ENCODE measurements at places on chromosomes 13 and 19.
A peak's percentile ranks its signal among the peaks of the same experiment; 100 is the strongest.

GRCh38 chr13:51816604-51817249 lies 12.8 kb upstream of the DHRS12 start:
- no peak overlapping the region for H3K4me3 ChIP-seq
- DNase-seq = no peak
- H3K27me3 ChIP-seq = no peaks in the 10 kb centered on the region
- H3K27ac ChIP-seq = no peak overlapping the region
- no peaks in the 10 kb centered on the region for H3K36me3 ChIP-seq

DNA sequence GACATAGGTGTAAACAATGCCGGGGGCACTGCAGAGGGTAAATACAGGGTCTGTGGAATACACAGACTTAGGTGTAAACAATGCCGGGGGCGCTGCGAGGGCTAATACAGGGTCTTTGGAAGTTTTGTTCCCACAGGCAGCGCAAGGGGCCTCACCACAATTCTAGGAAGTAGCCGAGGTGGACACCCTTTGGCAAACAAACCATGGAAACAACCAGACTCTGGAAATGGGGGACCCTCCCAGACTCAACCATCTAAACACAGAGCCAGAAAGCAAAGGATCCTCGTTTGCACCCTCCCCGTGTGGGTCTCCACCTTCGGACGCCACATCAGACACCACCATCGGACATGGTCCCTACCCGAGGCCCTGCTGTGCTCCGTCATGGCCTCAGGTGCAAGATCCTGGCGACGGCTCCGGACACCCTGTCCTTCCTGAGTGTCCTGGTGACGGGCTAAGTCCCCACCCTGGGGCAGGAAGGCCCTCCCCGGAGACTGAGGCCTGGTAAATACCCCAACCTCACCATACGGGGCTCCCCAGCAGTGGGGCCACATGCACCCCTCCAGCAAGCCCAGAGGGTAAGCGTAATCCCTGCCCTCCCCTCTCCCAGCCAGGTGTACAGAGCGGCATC lies 16.7 kb upstream of the PLPP2 start:
- H3K4me3 ChIP-seq = no peak overlapping the region
- H3K27ac ChIP-seq = no peak overlapping the region
- H3K4me1 ChIP-seq = no peaks in the 10 kb centered on the region
- DNase-seq = no peak
- no peaks in the 10 kb centered on the region for H3K27me3 ChIP-seq

DNA sequence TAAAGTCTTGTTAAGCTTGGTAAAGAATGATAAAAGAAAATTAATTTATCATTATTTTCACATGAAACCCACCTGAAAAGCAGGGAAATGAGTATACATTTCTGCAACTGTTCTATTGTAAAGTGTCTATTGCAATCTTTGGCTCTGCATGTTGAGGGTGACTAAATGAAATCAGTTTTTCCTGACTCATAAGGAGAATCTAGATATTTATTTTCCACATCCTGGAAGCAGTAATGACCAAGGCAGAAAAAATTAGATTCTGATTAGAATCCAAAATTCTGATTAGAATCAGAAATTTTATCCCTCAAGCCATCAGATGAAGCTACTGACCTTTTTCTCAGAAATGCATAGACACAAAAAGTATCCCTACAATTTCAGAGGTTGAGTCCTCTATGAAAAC lies 178.4 kb downstream of the MYO16 start:
- H3K27ac ChIP-seq = no peak overlapping the region
- no peaks in the 10 kb centered on the region for H3K4me1 ChIP-seq
- no peaks in the 10 kb centered on the region for H3K36me3 ChIP-seq
- H3K4me3 ChIP-seq = no peak overlapping the region

DNA sequence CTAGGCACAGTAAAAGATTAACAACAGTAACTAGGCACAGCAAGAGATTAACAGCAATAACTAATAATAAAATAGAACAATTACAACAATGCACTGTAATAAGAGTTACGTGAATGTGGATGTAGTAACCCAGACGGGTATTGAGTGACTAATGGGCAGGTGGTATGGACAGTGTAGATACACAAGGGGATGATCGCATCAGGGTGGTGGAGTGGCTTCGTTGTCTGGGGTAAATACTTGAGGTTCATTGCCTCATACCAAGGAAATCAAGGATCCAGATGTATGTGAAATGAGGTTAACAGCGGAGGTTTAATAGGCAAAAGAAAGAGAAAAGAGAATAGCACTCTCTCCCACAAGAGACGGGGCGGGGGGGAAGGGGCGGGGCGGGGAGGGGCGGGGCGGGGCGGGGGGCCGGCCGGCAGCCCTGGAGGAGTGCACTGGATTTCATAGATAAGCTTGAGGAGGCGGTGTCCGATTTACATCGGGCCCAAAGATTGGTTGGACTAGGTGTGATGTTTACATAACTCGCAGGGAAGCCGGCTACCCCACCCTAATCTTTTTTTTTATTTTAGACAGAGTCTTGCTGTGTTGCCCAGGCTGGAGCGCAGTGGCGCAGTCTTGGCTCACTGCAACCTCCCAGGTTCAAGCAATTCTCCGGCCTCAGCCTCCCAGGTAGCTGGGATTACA lies 106.3 kb downstream of the KCTD15 start:
- DNase-seq = no peak
- H3K27me3 ChIP-seq = no peaks in the 10 kb centered on the region
- no peaks in the 10 kb centered on the region for H3K36me3 ChIP-seq
- H3K27ac ChIP-seq = no peak overlapping the region

DNA sequence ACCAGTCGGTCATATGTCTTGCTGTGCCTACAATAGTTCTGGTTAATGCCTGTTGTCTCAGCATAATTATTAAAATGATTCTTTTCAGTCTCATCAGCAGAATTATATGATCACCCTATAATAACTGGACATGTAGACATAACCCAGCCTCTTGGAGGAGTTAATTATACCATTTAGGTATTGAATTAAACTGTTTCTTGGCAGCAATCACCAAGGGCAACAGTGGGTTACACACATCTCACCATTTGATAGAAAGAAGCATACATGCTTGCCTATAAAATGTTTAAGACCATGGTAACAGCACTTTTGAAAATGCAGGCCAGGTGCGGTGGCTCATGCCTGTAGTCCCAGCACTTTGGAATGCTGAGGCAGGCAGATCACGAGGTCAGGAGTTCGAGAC lies 184.6 kb downstream of the RGCC start:
- H3K4me1 ChIP-seq = peaks cover 2% of the 10 kb centered on the region
- no peak for DNase-seq
- H3K27ac ChIP-seq = no peak overlapping the region
- H3K4me3 ChIP-seq = no peak overlapping the region

DNA sequence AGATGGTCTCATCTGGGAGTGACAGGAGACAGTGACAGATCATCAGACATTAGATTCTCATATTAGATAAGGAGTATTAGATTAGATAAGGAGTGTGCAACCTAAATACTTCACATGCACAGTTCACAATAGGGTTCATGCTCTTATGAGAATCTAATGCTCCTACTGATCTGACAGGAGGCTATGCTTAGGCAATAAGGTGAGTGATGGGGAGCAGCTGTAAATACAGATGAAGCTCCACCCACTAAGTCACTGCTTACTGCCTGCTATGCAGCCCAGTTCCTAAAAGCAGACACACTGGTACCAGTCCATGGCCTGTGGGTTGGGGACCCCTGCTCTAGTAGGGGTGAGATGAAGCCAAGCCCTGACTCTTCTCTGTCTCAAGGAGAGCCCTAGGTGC lies 10.0 kb upstream of the IGFL3 start:
- peak overlapping the region; percentile 41 for H3K27ac ChIP-seq
- no peaks in the 10 kb centered on the region for H3K36me3 ChIP-seq
- no peaks in the 10 kb centered on the region for H3K27me3 ChIP-seq
- DNase-seq = no peak
- H3K4me1 ChIP-seq = no peaks in the 10 kb centered on the region

DNA sequence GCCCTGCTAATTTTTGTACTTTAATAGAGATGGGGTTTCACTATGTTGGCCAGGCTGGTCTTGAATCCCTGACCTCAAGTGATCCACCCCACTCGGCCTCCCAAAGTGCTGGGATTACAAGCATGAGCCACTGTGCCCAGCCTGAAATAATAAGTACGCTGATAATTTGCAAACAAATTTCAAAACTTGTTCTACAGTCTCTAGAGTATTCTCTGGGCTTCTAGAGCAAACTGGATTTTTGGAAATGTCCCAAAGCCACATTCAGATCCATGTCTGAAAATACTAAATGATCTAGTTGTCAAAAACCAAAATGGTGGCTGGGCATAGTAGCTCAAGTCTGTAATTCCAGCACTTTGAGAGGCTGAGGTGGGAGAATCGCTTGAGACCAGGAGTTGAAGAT lies 39.9 kb upstream of the PSPC1 start:
- DNase-seq = no peak
- H3K4me3 ChIP-seq = no peak overlapping the region
- H3K27me3 ChIP-seq = no peaks in the 10 kb centered on the region
- H3K36me3 ChIP-seq = peaks cover 2% of the 10 kb centered on the region

DNA sequence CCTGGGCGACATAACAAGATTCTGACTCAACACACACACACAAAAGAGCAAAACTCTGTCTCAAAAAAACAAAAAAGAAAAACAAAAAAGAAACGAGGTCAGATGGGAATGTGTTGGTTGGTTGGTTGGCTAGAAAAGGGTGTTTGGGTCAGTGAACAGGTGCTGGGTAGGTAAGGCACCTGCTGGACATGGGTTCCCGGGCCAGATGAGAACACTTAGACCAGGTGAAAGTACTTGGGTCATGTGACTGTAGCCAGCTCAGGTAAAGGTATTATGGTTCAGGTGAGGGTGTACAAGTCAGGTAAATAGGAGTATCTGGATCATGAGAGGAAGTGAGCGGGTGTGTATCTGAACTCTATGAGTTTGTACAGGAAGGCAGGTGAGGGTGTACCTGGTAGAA lies 14.5 kb upstream of the ZNF414 start:
- H3K36me3 ChIP-seq = no peaks in the 10 kb centered on the region
- no peak overlapping the region for H3K27ac ChIP-seq
- H3K4me1 ChIP-seq = peaks cover 5% of the 10 kb centered on the region
- no peak for DNase-seq

DNA sequence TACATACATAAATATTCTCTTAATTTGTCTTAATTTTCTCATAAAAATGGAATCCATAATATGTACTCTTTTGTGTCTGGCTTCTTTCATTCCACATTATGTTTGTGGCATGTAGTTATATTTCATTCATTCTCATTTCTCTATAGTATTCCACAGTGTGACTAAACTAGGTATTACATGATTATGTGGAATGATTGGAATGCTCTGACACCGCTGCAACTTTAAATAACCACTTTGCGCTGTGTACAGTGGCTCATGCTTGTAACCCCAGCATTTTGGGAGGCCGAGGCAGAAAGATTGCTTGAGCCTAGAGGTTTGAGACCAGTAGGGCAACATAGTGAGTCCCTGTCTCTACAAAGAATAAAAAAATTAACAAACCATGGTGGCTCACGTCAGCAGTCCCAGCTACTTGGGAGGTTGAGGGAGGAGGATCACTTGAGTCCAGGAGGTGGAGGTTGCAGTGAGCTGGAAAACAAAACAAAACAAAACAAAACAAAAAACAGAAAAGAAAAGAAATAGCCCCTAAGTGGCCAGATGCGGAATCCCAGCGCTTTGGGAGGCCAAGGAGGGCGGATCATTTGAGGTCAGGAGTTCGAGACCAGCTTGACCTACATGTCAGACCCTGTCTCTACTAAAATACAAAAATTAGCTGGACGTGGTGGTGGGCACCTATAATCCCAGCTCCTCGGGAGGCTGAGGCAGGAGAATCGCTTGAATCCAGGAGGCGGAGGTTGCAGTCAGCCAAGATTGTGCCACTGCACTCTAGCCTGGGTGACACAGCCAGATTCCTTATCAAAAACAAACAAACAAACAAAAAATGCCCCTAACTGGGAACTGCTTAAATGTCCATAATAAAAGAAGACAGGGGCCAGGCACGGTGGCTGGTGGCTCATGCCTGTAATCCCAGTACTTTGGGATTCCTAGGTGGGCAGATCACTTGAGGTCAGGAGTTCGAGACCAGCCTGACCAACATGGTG lies 8.0 kb upstream of the SAE1 start:
- no peak for DNase-seq
- no peaks in the 10 kb centered on the region for H3K36me3 ChIP-seq
- no peaks in the 10 kb centered on the region for H3K4me1 ChIP-seq
- H3K4me3 ChIP-seq = no peak overlapping the region
- H3K27me3 ChIP-seq = no peaks in the 10 kb centered on the region

- no peaks in the 10 kb centered on the region for H3K36me3 ChIP-seq
- H3K4me3 ChIP-seq = no peak overlapping the region
- no peaks in the 10 kb centered on the region for H3K27me3 ChIP-seq
- H3K4me1 ChIP-seq = no peaks in the 10 kb centered on the region
- H3K27ac ChIP-seq = no peak overlapping the region
Observed at GRCh38 chr13:111403266-111403665, 82.8 kb downstream of the TEX29 start.

DNA sequence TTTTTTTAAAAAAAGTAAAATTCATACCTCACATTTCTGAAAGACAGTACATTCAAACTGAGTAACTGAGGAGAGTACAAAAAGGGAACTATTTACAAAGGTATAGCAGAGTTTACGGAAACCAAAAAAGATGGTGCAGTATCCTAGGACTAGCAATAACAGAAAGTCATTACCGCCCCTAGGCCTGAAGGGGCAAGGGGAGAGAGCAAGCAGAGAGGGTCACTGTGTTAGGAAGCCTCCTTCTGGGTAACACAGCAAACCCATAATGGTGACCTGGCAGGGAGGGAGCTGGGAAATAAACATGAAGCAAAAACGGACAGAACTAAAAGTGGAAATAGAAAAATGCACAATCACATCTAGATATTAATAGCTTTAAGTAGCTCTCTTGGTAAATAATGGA lies 8.2 kb downstream of the VWA8 start:
- no peak overlapping the region for H3K4me3 ChIP-seq
- H3K27ac ChIP-seq = no peak overlapping the region
- DNase-seq = peak; percentile 29
- no peaks in the 10 kb centered on the region for H3K27me3 ChIP-seq
- no peaks in the 10 kb centered on the region for H3K36me3 ChIP-seq

- no peak for DNase-seq
- H3K36me3 ChIP-seq = no peaks in the 10 kb centered on the region
- no peaks in the 10 kb centered on the region for H3K4me1 ChIP-seq
- no peak overlapping the region for H3K27ac ChIP-seq
- H3K27me3 ChIP-seq = no peaks in the 10 kb centered on the region
Observed at GRCh38 chr13:99275093-99275469, 16.9 kb upstream of the GPR18 start.

GRCh38 chr13:42880056-42880605 lies 98.7 kb downstream of the FAM216B start:
- no peak overlapping the region for H3K27ac ChIP-seq
- no peak for DNase-seq
- H3K27me3 ChIP-seq = no peaks in the 10 kb centered on the region
- peaks cover 5% of the 10 kb centered on the region for H3K4me1 ChIP-seq

Measured in mesendoderm (in vitro differentiated cells).